Stimulated activated naive CD8-positive, alpha-beta T cell treated with anti-CD3 and anti-CD28 coated beads, Interleukin-15, Interleukin-2, amounts not matched to agents 100 U/mL and 50 U/mL, for 24 hours (primary cell): ENCODE measurements at places on chromosomes 2 and 18.

- DNase-seq: no peak
Observed at GRCh38 chr2:191059308-191059707, 45.3 kb upstream of the STAT1 start.

DNA sequence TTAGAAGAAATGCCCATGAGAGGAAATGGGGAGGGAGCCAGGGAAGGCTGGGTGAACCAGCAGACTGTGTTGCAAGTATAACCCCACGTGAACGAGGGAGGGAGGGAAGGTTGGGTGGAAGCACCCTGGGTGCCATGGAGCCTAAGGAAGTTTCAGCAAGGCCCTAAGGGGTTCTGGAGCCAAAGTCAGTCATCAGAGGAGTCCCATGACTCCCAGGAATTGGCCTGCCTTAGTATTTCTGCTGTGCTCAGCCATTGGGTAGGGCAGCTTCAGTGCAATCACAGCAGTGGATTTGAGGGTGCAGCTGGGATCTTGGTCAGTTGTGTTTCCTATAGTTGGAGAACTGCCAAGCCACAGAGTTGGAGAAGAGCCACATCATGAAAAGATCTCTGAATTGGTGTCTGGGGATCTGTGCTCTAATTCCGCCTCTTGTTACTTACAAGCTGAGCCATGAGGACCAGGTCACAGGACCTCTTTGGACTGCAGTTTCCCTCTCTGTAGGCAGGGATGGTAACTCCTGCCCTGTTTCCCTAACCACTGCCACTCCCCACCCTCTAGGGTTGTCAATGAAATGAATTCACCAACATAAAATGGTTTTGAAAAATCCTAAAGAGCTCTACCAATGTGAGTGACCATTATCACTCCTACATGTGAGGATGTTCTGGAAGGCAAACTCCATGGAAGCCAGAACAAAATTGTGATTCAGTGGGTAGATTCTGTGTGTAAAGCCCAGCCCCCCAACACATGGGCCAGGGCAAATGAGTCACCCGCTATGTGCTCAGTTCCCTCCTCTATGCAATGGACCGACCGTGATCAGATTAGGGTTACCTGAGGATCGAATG, 108.9 kb downstream of the CLIP4 start:
- DNase-seq: no peak

- no peak for DNase-seq
Observed at GRCh38 chr2:17918789-17919188, 40.3 kb downstream of the KCNS3 start.

DNA sequence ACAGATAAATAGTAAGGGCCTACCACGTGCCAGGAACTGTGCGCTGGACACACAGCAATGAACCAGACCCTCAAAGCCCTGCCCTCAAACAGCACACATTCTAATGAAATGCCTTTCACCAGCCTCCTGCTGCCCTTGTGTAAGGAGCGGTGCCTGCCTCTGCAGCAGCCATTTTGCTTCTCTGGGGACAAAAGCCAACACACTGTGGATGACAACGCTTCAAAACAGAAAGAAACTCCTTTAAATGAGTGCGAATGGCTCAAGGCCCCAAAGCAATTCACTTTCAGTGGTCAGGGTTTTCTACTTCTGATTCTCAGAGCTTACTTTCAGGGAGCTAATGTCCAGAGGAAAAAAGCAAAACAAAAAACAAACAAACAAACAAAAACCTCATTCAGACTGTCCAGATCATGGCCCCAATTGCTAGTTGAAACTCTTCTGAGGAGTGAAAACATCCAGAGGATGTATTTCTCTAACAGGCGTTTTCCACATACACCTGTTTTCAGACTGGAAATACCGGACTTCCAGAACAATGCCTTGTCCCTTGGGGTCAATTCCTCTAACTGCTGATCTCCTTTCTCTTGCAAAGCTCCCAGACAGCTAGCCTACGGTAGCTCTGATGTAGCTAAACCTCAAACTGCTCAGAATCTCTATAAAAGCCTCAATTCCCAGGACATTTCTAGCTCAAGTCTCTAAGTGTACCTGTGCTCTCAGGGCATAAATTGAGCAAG, 323.3 kb upstream of the ZNF521 start:
- DNase-seq: no peak

DNA sequence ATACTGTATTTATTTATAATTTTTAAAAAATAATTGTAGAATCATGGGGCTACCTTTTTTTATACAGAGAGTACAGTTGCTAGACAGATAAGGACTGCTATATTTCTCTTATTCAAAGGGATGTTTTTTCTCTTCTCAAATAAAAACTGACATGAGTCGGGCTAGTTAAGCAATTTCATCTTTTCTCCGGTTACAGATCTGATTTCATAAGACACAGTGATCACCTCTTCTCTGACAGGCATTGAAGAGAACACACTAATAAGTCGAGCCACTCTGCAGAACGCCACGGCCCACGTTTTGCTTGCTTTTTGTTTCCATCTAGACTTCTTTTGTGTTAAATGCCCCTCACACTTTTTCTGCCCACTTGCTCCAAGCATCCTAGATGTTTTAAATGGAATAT, 85.4 kb downstream of the HNRNPLL start:
- DNase-seq: no peak

GRCh38 chr2:30987566-30987965, 150.7 kb downstream of the GALNT14 start:
- no peak for DNase-seq

DNA sequence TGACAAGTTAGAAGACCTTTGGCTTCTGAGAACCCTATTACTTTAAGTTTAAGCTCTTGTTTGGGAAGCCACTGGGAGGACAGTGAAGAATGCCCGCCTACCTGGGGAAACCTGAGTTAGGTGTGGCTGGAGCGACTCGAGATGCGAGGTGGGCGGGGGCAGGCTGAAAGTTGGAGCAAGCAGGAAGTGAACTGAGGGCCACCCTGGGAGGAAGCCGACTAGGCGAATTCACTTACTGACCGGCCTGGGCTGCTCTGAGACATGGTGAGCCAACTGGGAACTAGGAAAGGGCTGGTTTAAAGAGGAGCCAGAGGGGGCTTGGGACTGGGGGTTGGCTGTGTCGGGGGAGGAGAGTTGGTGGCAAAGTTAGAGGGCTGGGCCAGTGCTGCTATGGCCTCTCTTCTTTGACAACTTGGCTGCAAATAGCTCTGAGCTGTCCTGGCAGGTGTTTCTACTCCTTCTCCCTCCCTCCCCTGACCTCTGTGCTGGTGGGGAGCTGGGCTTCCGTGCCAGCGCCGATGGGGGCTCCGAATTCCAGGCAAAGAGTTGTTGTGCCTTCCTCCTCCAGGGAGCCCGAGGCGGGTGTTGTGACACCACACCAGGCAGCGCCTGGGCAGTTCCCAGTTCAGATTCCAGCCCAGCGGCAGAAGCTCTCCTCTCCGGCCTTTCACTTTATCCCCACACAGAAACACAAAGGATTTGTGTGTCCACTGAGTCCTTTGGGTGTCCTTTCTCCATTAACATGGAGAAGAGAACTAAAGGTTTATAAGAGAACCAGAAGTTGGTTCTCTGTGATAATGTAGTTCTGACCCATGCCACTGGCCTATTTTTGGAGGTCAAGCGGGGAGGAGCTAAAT, at the start of gene VAMP8:
VAMP8 (plus strand) TSS at position 201 of the 857 bp plus-strand sequence; CDS start at position 262, 61 bp downstream.
- DNase-seq: peak; percentile 74

DNA sequence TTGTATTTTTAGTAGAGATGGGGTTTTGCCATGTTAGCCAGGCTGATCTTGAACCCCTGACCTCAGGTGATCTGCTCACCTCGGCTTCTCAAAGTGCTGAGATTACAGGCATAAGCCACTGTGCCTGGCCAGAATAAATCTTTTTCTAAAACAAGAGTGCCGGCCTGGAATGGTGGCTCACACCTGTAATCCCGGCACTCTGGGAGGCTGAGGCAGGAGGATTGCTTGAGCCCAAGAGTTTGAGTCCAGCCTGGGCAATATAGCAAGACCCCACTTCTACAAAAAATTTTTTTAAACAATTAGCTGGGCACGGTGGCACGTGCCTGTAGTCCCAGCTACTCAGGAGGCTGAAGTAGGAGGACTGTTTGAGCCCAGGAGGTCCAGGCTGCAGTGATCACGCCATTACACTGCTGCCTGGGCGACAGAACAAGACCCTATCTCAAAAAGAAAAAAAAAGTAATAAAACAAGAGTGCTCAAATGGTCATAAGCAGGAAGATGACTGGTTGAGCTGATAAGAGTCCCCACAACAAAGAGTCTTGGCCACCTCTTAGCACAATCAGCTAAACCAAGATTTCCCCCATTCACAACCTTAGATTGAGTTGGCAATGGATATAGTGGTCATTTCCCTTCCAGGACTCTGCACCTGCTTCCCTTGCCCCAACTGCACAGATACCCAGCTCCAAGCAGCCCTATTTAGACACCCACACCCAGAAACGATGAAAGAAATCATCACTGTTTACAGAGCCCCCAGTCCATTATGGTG, 5.8 kb upstream of the UCN start:
- no peak for DNase-seq

- DNase-seq: no peak
Observed at GRCh38 chr2:149064365-149064841, 25.9 kb downstream of the LYPD6B start.

DNA sequence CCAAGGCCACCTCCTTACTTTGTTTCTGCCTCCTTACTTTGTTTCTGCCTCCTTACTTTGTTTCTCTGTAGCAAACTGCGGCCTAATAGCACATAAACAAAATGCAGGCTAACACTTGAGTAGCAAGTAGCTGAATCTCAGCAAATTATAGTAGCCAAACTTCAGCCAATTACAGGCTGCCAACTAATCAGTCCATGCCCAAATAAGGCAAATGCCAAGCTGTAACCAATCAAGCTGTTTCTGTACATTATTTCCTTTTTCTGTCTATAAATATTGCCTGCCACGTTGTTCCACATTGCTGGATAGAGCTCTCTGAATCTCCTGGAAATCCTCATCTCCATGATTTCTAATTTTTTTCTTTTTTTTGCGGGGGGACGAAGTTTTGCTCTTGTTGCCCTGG, 28.7 kb upstream of the FRZB start:
- DNase-seq: no peak

DNA sequence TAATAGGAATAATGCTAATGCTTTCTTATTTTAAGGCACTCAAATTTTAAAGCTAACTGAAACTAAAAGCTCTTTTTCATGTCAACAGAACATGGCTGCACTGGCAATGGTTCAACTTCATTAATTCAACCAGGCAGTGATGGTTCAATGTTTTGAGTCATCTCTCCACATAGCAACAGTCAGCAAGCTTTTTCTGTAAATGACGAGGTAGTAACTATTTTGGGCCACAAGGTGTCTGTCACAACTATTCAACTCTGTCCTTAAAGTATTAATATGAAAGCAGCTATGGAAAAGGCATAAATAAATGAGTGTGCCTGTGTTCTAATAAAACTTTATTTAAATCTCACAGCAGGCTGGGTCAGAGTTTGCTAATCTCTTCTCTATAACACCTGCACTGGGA, 1425.6 kb upstream of the PIK3C3 start:
- no peak for DNase-seq

DNA sequence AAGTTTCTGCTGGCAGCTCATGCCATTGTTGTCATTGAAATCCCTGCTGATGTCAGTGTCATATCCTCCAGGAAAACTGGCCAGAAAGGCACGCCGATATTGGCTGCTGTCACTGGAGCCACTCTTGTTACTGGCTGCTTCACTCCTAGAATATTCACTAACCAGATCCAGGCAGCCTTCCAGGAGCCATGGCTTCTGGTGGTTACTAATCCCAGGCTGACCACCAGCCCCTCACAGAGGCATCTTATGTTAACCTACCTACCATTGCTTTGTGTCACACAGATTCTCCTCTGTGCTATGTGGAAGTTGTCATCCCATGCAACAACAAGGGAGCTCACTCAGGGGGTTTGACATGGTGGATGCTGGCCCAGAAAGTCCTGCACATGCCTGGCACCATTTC, 27.0 kb upstream of the MTX2 start:
- no peak for DNase-seq

DNA sequence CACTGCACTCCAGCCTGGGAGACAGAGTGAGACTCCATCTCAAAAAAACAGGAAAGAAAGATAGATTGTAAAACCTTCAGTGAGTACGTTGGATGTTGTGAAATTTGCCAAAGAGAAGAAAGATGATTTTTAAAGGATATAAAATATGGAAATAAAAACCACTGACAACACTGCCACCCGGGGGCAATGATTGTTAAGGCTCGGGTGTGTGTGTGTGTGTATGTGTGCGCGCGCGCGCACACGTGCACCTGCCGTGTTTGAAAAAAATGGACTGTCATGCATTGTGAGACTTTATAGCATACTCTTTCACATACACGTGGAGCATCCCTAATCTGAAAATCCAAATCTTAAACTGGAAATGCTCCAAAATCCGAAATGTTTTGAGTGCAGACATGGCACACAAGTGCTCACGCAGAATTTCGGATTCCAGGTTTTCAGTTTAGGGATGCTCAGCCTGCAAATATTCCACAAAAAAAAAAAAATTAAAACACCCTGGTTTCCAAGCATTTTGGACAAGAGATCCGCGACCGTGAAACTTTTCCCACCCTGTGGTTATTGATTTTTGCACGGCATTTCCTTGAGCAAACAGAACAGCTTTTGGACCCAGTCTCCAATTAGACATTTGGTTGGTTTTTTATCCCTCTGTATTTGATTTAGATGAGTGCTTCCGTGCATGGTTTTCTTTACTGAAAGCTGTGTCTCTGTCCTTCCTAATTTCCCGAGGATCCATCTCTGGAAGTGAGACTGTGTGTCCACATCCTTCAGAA, 269.2 kb downstream of the AGAP1 start:
- no peak for DNase-seq

- DNase-seq: no peak
Observed at GRCh38 chr2:70796262-70796661, 5.8 kb upstream of the FIGLA start.

DNA sequence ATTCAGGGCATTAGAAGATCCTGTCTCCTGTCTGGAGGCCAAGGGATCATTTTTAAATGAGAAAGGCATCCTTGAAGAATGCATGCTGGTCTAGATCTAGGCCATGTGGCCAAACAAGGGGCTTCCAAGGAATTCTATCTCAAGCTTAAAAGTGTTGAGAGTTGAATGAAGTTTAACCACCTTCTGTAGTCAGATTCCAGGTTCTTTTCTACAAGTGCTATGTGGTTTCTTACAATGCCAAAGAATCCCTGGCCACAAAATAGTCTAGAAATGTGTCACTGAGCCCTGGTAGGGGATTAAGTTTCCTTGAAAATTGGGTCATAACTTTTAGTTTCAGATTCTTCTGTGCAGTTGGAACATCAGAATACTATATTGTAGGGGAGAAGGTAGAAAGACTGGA, 640.7 kb upstream of the ACVR2A start:
- DNase-seq: no peak

- DNase-seq: no peak
Observed at GRCh38 chr18:41789001-41789400, 166.0 kb upstream of the PIK3C3 start.
